ENCODE measurements at places on chromosomes 13 and 19. TPM values are rescaled to one million over a fixed set of nuclear protein-coding genes. Genes with fewer than 3 reads are reported as not detected.

Gene ZNF610
- polyA plus RNA-seq, result 11.5 TPM

Gene CKM
- polyA plus RNA-seq, result 3.4 TPM

Gene ZNF223
- 11.8 TPM for polyA plus RNA-seq

DNA sequence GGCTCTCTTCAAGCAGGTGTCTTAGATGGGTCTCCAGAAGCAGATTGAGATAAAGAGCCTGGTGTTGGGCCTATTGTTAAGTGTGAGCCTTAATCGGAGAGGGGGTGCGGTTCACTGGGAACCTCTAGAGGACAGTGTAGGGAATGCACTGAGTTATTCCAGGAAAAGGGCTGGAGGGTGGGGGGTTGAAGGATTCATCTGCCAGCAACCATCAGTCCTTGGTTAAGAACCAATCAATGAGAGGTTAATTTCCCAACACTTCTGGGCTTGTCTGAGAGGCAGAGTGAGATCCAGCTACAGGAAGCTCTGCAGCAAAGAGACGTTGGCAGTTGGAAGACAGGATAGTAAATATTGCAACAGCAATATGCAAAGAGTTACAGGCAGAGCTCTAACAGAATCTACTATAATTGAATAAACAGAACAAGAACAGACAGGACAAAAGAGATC lies 28.7 kb downstream of the CYP4F2 start:
- no peak overlapping the region for H3K27ac ChIP-seq
- no peak overlapping the region for H3K4me3 ChIP-seq
- no peaks in the 10 kb centered on the region for H3K36me3 ChIP-seq
- peaks cover 3% of the 10 kb centered on the region for H3K4me1 ChIP-seq
- H3K27me3 ChIP-seq, result no peaks in the 10 kb centered on the region
- DNase-seq, result no peak

DNA sequence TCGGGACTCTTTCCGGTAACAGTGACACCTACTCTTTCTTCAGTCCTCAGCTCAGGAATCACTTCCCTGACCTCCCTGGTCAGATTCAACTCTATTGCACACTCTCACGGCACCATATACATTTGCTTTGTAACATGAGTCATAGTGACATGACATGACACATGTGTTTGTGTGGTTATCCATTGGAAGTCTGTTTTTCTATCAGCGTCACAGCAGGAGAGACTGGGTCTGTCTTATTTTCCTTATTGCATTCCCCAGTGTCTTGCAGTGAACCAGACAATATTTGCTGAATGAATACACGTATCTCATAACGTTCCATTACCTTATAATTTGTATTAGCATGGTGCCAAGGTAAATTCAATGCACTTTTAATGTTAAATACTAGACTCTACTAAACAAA lies 102.0 kb downstream of the DCLK1 start:
- no peak overlapping the region for H3K4me3 ChIP-seq
- no peaks in the 10 kb centered on the region for H3K27me3 ChIP-seq
- peaks cover 4% of the 10 kb centered on the region for H3K4me1 ChIP-seq
- no peaks in the 10 kb centered on the region for H3K36me3 ChIP-seq
- H3K27ac ChIP-seq, result no peak overlapping the region
- no peak for DNase-seq

GRCh38 chr19:4375164-4376027 lies 25.0 kb downstream of the SH3GL1 start:
- H3K27me3 ChIP-seq, result no peaks in the 10 kb centered on the region
- H3K36me3 ChIP-seq, result peaks cover 73% of the 10 kb centered on the region
- peaks cover 90% of the 10 kb centered on the region for H3K4me1 ChIP-seq
- H3K27ac ChIP-seq, result peak overlapping the region; percentile 89

Gene WDR88
- polyA plus RNA-seq, result 1.0 TPM

- peaks cover 8% of the 10 kb centered on the region for H3K36me3 ChIP-seq
- peak; percentile 84 for DNase-seq
- H3K27me3 ChIP-seq, result no peaks in the 10 kb centered on the region
- H3K27ac ChIP-seq, result peak within 1 kb of the TSS; percentile 75
These were observed at the start of gene SPATA13 for GRCh38 chr13:24160458-24161009. TSS of gene SPATA13 (plus strand) at chr13:24160720. CDS start at chr13:24222930, 62,210 bp downstream.

DNA sequence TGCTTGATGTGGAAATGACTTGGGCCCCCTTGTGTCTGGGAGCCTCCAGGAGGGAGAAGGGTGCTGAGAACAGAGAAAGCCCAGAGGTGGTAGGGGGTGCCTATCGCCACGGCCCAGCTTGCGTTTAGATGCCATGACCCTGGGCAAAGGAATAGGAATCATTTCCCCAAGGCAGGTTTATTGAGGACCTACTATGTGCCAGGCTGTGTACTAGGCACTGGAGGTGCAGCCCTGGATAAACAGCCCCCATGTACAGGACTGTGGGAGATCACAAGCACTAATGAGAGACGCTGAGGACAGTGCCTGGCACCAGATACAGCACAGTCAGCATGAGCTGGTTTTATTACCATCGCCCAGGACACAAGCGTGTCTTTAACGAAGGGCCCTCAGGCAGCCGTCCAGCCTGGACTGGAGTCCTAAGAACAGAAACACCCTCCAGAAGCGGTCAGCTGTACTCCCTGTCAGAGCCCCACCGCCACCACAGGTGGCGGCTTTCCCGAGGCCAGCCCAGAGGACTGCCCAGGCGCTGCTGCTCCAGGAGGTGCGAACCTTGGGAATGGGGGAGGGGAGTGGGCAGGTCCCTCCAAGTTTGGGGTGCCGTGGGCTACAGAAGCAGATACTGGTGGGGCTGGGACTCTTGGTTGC lies 4.6 kb downstream of the TMEM147 start:
- H3K36me3 ChIP-seq, result peaks cover 44% of the 10 kb centered on the region
- no peak overlapping the region for H3K4me3 ChIP-seq
- no peaks in the 10 kb centered on the region for H3K27me3 ChIP-seq
- DNase-seq, result no peak
- no peak overlapping the region for H3K27ac ChIP-seq
- peaks cover 14% of the 10 kb centered on the region for H3K4me1 ChIP-seq

DNA sequence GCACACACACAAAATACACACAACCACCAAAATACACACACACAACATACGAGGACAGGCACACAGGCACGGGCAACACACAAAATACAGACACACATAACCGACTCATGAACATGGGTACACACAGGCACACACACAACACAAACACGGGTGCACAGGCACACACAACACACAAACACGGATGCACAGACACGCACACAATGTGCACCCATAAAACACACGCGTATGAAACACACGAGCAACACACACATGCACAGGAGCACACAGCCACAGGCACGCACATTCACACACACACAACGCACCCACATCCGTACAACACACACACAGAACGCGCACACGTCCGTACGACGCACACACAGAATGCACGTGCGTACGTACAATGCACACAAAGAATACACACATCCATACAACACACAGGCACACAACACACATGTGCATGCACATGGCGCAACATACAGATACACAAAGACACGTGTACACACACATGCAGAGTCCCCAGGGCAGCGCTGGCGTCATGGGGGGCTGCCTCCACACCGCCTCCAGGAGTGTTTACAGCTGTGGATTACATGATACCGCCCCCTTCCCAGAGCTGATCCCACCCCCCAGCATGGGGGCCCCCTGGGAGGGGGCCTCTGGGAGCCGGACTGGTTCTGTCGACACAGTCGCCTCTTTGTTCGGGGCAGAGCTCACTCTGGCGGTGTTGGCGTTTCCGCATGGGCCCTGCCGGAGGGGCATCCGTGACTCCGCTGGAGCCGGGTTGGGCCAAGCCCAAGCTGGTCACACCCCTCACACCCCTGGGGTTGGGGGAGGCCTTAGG lies 2.9 kb downstream of the SBNO2 start:
- peaks cover 47% of the 10 kb centered on the region for H3K36me3 ChIP-seq
- H3K27ac ChIP-seq, result peak overlapping the region; percentile 80
- peak overlapping the region; percentile 2 for H3K4me3 ChIP-seq
- no peaks in the 10 kb centered on the region for H3K27me3 ChIP-seq

GRCh38 chr19:51701468-51702100 lies 8.5 kb downstream of the SPACA6 start:
- no peak for DNase-seq
- no peak overlapping the region for H3K27ac ChIP-seq
- no peak overlapping the region for H3K4me3 ChIP-seq
- no peaks in the 10 kb centered on the region for H3K27me3 ChIP-seq

GRCh38 chr13:70191034-70191433 lies 82.8 kb upstream of the KLHL1 start:
- H3K27me3 ChIP-seq, result no peaks in the 10 kb centered on the region
- H3K36me3 ChIP-seq, result no peaks in the 10 kb centered on the region
- H3K4me1 ChIP-seq, result no peaks in the 10 kb centered on the region
- no peak overlapping the region for H3K4me3 ChIP-seq

DNA sequence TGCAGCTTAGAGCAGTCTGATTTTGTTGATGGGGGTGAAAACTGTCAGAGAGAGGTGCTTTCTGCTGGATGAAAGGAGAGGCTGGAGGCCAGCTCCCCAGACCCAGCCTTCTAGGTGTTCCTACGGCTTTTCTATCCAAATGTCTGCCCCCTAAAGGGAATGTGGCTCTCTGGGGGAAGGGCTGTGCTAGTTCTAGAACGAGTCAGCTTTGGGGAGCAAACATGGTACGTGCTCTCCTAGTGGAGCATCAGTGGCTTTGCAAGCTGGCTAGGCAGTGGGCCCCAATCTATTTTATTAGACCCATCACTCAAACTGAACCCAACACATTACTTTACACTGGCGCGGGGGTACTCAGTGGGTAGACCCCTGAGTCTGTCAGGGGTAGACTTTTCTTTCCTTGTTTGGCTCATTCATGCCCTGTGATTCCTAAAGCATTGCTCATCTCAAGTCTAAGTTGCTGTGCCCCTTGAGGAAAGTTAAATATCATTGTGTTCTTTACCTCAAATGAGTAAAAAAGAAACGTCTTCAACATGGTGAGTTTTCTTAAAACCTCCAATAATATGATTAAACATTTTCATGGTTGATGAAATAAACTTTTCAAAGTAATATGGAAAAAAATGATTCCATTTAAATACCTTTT lies 254.9 kb downstream of the DLEU7 start:
- H3K36me3 ChIP-seq, result no peaks in the 10 kb centered on the region
- peaks cover 3% of the 10 kb centered on the region for H3K4me1 ChIP-seq
- H3K27ac ChIP-seq, result no peak overlapping the region
- no peak for DNase-seq
- H3K4me3 ChIP-seq, result no peak overlapping the region
- no peaks in the 10 kb centered on the region for H3K27me3 ChIP-seq

Gene SMIM44
- not detected for polyA plus RNA-seq
